ENCODE measurements at places on chromosomes 5 and 9.

GRCh38 chr9:2936221-2936620 lies 92.3 kb upstream of the PUM3 start:
- no peak for DNase-seq

GRCh38 chr5:102539562-102539961 lies 40.8 kb upstream of the SLCO6A1 start:
- no peak for DNase-seq

DNA sequence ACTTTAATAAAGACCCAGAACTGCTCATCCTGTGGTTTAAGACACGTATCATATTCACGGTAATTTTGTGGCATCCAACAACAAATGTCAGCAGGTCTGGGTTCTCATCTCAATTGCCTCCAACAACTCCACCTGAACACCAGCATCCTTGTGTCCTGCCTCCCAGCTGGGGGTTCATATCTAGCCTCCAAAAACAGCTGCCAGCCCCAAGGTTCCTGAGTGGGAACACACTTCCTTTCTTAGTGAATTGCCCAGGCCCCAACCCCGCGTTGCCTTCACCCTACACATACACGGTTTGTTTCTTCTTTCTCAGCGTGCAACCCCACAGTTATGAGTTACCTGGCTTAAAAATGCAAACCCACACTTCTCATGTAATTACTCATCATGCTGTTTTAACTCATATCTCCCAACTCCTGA lies 77.9 kb downstream of the SEMA4D start:
- no peak for DNase-seq

- no peak for DNase-seq
Measured at GRCh38 chr5:177089825-177090641, 3.3 kb downstream of the FGFR4 start.

DNA sequence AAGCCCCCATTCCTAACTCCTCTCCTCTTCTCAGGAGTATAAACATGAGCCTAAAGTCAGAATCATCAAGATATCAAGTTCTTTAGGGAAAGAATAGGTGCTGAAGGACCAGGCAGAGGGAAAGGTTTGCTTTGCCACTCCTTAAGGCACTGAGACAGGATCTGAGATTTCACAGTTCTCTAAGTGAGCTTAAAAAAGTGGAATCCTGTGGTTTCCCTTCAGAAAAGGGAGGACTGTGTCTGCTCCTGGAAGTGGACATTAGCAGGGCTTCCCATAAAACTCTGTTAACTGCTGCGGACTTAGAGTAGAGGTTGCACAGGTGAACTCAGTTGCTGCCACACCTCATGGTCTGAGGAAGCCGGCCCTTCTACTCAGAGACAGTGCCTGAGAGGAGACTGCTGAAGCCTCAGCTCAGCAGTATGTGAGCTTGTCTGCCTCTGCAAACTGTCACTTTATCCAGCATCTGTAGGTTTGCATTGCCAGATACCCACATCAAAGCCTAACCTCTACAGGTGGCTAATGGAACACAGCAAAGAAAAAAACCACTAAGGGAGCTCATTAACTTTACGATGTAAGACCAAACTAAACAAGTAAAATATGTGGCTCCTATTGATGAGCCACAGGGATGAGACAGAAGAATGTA lies 42.9 kb downstream of the RIC1 start:
- no peak for DNase-seq

DNA sequence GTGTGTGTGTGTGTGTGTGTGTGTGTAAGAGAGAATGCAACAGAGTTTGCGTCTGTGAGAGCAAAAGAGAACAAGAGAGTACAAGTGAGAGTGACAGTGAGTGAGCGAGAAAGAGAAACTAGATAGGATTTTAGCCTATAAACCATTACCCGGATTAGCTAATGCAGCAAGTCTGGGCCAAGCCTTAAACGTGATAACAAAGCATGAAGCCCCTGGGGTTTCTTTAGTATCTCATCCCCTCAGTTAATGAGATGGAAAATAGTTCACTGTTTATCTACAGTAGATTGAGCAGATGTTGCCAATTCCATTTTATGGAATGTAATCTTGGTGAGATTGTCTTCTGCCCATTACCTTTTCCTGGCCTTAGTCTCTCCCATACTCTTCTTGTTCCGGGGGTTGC lies 114.5 kb downstream of the MAT2B start:
- no peak for DNase-seq
